ENCODE measurements at places on chromosomes 1 and 21.

DNA sequence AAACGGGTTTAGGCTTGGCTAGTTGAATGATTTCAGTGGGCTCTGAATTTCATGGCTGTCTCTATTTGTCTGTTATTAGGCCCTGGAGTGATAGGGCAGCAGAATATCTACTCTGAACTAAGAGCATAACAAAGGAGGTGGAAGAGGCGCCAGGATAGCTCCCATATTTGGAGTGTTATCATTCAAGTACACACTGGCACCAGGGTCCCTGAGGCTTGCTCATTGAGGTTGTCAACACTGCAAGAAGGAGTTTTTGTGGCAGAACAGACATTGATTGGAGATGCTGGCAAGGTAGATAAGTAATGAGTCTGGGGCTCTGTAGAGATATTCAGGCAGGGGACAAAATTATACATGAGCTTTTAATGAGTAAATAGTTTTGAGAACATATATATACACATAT, 1748.4 kb downstream of the MRPL39 start:
- no peak for DNase-seq

GRCh38 chr1:173448945-173449344, 28.2 kb upstream of the PRDX6 start:
- DNase-seq: no peak

DNA sequence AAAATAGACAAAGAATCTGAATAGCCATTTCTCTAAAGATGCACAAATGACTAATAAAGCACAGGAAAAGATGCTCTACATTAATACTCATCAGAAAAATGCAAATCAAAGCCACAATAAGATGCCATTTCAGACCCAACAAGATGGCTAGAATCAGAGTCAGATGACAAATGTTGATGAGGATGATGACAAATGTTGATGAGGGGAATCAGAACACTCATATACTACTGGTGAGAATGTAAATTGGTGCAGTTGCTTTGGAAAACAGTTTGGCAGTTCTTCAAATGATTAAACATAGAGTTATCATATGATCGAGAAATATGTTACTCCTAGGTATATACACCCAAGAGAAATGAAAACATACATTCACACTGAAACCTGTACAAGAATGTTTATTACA, 33.9 kb downstream of the LRRC40 start:
- DNase-seq: no peak

- DNase-seq: no peak
Measured at GRCh38 chr1:55073187-55073916, 34.0 kb downstream of the PCSK9 start.

GRCh38 chr1:224289396-224289795, 40.6 kb downstream of the NVL start:
- DNase-seq: no peak

- peak; percentile 36 for DNase-seq
Measured at GRCh38 chr1:161020509-161021164, at the start of gene F11R. Gene F11R, minus strand, starts transcription at chr1:161021152. Its CDS starts 79 bp downstream, at chr1:161021073.

- DNase-seq: no peak
Measured at GRCh38 chr1:2001773-2002411, 1.7 kb downstream of the CFAP74 start.

DNA sequence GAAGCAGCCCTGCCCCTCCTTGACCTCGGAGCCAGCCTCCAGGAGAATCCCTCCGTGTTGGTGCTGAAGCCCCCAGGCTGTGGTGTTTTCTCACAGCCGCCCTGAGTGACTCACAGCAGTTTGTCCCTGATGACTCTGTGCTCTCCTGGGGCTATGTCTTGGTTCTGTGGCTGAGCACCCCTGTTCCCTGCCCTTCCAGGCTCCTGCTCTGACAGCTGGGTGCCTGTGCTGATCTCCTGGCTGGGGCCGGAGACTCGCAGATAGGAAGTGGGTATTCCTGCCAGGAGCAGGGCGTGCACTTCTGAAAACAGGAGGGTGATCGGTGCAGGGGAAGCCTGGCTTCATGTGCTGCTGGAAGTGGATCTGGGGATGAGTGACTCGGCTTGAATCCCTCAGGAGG, 34.5 kb downstream of the POFUT2 start:
- peak; percentile 57 for DNase-seq

DNA sequence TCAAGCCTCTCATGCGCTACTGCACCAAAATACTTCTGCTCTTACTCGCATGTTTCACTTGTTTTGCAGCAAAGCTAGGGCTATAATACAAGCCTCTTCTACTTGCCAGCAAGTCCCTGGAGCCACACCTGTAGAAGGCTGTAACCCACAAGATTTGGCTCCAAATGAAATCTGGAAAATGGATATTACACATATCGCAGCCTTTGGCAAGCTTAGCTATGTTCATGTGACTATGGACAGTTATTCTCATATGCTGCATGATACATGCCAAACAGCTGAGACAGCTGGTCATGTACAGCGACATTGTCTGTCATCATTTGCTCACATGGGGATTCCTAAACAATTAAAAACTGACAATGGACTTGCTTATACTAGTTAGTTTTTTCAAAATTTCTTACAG, 270.3 kb downstream of the COL11A1 start:
- DNase-seq: no peak

DNA sequence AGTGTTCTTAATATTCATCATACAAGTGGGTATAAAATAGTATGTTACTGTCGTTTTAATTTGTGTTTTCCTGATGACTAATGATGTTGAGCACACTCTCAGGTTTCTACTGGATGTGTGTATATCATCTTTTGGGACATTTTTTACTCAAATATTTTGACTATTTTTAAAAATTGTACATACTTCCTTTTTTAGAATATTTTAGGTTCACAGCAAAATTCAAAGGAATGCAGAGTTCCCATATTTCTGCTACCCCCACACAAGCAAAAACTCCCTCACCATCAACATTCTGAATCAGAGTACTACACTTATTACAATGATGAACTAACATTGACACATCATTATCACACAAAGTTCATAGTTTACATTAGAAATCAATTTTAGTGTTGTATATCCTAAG, 114.5 kb downstream of the DPYD start:
- DNase-seq: no peak

DNA sequence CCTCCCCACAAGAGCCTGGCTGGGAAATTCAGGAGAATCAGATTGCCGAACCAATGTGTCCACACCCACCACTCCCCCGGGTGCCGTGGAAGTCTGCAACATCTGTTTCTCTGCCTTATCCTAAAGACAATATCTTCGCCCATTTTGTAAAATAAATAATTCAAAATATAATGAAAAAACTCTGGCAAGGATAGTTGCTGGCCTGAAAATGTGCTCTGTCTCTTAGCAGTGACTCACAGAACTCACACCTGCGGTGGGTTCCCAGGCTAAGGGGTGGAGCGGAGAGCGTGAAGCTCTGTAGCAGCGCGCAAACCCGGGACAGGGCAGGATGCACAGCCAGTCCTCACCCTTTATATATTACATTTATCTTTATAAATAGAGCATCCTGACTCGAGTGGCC, 99.9 kb downstream of the COLGALT2 start:
- DNase-seq: no peak

DNA sequence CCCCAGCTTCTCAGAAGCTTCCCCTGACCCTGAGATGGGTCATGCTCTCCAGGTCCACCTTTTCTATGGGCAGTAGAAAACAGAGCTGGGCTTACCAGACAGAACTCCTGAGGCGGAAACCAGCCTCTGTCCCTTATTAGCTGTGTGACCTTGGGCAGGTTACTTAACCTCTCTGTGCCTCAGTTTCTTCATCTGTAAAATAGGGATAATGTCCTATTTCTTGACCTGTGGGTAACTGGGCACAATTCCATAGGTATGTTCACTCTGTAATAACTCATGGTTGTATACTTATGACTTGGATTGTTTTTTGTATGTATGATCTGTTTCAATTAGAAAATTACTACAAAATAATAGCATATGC, 57.1 kb upstream of the EDN2 start:
- DNase-seq: no peak

- no peak for DNase-seq
Measured at GRCh38 chr1:235628316-235629005, 21.1 kb downstream of the GNG4 start.

DNA sequence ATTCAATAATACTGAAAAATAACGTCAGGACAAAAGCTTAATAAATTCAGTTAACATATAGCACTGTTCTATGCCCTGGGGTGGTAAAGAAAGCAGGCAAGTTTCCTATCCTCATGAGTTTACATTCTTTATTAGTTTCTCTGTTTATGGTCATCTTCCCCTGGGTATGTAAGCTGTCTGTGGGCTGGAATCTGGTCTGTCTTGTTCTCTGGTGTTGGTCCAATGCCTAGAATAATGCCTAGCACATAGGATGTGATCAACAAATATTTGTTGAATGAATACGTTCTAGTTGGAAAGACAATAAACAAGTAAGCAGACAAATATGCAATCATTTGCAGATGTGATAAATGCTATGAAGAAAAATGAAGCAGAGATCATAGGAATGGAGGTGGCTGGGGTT, 7.2 kb upstream of the IGSF3 start:
- DNase-seq: no peak

GRCh38 chr1:50197216-50197615, 88.5 kb downstream of the ELAVL4 start:
- no peak for DNase-seq

DNA sequence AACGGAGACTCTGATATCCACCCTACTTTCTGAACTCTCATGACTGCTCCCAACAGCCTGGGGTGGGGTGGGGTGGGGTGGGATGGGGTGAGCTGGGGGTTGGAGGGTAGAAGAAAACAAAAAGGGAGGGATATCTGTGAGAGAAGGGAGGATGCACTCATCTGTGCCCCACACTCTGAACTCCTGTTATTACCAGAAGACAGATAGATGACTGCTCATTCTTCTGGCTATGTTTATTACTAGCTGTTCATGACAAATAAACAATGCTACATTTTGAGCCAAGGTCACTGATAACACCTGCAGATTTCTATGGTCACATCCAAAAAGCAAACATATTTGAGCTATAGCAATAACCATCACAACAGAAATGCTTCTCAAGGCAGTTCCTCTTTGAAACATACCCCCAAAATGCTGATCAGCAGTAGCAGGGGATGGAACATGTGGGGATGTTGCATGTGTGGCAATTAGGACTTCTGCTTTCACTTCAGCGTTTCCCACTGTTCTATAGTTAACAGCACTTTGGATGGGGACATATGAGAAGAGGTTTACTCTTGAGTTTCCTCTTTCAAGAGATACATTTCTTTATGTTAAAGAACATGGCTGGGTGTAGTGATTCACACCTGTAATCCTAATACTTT, 43.3 kb downstream of the GPR3 start:
- DNase-seq: peak; percentile 57

DNA sequence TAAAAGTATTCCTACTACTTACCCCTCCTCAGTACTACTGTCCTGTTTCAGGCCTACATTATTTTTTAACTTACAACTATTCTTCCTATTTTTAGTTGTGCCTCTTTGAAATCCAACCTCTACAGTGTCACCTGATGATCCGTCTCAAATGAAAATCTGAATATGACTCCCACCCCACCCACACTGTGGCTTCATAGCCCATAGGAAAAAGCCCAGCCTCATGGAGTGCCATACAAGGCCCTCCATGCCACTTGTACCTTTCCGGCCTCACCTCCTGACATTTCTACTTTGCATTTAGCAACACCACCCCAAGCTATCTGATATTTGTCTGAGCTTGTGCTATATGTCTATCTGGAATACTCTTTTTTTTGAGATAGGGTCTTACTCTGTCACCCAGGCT, 49.3 kb downstream of the TRAF5 start:
- DNase-seq: no peak

DNA sequence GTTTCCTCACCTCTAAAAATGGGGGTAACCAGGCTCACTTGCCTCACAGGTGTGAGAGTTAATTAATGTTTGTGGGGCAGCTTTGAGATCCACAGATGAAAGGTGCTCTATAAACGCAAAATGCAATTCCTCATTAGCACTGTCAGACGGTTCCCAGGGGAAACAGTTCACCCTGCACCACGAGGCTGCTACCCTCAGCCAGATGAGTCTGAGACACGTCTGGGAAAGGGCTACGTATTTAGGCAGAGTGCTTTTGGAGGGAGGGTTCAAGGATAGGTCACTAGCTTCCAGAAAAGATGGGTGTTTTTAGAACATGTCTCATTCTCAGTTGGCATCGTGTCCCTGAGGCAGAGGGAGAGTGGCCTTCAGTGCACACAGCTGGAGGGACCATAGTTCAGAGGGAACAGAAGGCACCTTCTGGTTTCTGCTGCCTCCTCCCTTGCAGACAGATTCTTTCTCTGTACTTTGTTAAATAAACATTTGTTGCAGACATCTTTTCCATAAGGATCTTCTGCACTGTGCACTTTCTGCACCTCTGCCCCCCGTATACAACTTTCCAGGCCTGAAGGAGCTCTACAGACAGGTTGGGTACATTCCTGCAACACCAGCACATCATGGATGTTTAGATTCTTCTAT, 139.9 kb downstream of the CLIC6 start:
- DNase-seq: peak; percentile 88

DNA sequence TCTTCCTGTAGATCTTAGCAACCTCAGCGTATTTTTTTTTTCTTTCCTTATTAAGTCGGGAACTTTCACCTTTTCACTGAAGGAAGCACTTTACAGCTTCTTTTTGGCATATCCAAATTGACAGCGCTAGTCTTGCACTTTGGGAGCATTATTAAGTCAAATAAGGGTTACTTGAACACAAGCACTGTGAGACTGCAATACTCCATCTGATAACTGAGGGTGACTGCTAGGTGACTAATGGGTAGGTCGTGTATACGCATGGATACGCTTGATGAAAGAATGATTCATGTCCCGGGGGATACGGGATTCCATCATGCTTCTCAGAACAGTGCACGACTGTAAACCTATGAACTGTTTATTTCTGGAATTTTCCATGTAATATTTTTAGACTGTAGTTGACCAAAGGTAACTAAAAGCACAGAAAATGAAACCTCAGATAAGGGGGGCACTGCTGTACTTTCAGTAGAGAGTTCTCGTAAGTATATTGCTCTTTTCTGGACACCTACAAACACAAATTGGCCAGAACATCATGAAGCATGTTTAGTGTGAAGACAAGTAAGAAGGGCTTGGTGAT, 364.7 kb downstream of the SMYD3 start:
- DNase-seq: peak; percentile 94

DNA sequence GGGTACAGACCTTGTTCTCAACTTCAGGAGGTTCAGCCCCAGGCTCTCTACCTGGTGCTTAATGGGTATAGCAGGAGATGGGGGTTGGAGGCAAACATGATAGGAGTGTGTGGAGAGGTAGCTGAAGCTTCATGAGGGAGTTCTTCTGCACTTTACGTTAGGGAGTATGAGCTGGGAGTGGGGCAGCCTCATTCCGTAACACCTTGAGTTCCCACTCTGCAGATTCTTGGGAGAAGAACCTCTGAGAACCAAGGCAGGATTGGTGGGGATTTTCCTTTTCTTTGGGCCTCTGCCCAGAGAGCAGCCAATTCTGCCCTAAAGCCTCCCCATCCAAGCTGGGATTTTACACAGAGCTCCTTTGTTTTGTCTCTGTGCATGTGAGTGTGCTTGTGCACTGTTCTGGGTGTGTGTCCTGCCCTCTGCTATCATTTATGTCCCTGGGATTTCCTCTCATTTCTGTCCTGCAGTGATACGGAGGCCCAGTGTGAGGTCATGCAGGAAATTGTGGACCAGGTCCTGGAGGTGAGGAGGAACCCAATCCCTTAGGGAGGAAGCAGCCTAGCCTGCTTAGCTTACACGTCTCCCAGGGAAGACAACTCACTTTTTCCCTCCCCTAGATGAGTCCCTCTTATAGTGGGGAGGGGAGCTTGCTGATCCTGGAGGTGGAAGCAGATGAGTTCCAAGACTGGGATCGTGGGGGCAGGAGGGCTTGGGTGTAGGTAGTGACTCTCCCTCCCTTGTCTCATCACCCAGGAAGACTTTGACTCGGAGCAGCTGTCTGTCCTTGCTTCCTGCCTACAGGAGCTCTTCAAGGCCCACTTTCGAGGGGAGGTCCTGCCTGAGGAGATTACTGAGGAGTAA, 11.6 kb upstream of the SLC27A3 start:
- no peak for DNase-seq

Data from mesenchymal stem cell (in vitro differentiated cells and primary cell).